ENCODE measurements at places on chromosomes 5 and 9.

GRCh38 chr9:33153666-33154065, 13.5 kb downstream of the B4GALT1 start:
- DNase-seq = no peak

DNA sequence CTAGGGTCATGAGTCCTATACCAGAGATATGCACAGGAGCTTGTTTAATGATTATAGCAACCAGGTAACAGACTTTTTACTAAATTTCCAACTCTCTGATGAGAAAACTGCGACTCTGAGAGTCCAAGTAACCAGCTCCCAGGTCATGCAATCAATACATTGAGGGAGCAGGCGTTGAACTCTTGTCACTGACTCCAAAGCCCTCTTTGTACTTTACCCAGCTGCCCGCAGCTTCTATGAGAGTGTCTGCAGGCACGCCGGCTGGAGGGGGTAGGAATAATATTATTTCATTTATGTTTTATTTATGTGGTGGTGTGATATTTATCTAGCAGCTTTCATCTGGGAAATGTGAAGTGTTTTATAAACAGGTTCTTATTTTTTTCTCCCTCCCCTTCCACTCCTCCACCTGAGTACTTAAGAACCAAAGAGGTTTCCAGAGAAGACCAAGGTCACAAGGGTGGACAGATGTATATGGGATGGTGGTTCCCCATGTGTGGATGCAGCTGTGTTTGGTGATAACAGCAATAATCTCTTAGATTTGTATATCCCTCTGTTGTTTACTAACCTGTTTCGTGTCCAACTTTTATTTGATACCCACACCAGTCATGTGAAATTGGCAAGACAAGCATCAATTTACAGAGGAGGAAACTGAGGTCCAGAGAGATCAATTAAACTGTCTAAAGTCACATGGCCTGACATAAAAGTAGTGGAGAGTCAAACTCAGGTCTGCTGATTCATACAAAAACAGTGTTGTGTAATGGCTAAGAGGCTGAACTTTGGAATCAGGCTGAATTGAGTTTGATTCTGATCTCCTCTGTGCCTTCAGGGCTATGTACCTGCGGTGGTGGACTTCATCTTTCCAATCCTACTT, 140.2 kb upstream of the TRIM32 start:
- no peak for DNase-seq

- no peak for DNase-seq
Measured at GRCh38 chr5:37283214-37283820, 34.1 kb upstream of the CPLANE1 start.

GRCh38 chr5:140039561-140039960, 3.5 kb downstream of the NRG2 start:
- DNase-seq = no peak

DNA sequence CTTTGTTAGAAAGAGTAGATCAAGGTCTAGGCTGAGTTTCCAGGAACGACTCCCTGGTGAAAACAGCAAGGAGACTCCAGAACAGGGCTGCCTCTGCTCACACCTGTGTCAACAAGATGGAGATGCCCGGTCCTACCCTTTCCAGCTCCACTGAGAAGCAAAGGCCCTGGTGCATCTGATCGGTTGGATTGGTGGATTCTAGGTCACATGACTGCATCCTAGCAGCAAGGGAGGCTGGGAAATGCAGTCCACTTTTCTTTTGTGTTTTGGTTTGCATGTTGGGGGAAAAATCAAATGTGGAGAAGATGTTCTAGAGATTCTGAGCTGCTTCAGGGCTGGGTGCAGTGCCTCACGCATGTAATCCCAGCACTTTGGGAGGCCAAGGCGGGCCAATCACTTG, 82.0 kb upstream of the TRIO start:
- DNase-seq = no peak

GRCh38 chr9:123424131-123424530, 68.1 kb downstream of the CRB2 start:
- DNase-seq = no peak

GRCh38 chr9:72586388-72587130, 65.2 kb downstream of the TMC1 start:
- no peak for DNase-seq

DNA sequence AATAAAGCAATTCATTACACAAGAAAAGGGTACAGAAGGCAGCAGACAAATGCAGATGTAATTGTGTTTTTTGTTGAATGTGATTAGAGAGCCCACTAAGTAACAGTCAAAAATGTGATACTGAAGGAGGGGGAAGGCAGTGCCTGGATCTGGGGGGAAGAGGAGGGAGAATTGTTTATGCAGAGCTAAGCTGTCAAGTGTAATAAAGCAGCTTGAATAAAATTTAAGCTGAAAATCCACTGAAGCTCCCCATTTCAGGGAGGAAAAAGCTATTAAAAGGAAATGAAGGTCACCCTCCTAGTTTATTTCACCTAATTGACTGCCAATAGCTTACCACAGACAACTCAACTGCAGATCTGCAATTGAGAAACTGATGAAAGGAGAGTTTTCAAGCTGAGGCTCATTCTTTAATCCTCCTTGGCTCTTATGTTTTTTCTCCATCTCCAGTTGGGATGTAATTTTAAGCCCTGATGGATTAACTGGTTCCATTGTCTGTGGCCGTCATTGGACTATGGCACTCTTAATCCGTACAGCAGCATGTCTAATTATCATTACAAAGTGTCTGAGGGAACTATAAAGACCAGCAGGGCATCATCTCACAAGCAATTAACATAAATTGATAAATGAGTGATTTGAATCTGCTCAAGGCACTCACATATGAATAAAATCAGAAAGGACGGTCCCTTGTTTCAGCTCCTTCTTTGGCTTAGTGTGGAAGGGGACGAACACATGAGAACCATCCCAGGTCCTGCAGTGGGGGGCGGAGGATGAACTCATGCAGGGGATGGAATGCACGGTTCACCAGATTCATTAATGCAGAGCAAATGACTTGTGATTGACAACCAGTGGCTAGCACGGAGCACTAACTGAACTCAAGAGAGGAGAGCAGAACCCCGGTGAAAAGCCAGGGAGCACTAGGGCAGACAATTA, 38.5 kb downstream of the TLE1 start:
- DNase-seq = no peak

DNA sequence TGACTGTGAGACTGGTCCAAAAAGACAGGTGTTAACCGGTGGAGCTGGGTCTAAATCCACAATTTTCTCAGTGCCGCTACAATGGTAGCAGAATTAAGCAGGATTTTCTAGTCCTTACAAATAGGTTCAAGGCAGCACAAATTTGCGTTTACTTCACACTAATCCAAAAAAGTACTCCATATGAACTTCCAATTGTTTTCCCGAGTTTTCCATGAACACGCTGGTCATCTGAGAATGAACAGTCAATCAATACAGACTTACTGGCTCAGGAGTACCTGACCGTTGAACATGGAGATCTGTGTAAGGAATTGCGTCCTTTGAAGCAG, 709 bp downstream of the SLC35D2 start:
- DNase-seq = no peak

DNA sequence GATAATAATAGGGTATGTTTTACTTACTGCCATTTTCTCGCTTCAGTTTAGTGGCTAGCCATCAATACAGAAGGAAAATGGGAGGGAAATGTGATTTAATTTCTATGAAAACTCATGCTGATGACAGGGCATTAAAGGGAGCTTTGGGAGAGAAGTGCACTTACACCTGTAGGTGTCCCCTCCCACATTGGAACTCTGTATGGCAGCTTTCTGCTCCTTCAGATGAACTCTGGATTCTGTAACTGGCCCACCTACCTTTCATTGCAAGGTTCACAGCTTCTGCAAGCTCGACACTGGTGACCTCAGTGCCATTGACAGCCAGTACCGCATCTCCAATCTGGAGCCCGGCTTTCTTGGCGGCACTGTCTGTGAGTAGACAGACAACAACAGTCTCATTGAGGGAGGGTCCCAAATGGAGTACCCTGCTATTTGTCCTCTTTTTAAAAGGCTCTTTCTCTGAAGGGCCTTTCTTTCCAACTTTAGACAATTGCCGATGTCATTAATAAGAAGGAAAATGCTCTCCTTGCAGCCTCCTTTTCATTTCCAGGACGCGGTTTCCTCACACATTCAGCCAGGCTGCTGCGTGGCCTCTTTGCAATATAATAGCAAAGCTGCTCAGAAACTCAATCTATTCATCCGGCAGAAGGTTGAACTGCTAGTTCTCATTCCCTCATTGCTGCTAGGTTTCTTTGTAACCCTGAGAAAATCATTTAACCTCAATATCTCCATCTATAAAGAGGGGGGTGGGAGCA, 63.6 kb downstream of the NUDT12 start:
- no peak for DNase-seq

GRCh38 chr5:169795338-169795737, 158.3 kb downstream of the DOCK2 start:
- no peak for DNase-seq

DNA sequence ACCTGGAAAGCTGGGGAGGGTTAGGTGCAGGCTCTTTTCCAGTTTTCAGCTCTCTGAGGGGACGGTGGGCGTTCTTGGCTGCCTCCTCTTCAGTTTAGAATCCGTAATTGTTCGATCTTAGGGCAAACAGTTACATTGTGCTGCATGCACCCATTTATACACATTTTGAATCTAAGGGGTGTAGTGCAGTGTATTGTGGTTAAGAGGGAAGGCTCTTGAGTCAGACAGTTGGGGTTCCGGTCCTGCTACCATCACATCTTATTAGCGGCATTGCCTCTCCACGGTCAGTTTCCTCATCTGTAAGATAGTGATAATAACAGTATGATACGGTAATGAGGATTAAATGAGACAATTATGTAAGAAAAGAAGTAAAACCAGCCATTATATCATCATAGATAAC, 625 bp downstream of the EXOSC2 start:
- DNase-seq = no peak

DNA sequence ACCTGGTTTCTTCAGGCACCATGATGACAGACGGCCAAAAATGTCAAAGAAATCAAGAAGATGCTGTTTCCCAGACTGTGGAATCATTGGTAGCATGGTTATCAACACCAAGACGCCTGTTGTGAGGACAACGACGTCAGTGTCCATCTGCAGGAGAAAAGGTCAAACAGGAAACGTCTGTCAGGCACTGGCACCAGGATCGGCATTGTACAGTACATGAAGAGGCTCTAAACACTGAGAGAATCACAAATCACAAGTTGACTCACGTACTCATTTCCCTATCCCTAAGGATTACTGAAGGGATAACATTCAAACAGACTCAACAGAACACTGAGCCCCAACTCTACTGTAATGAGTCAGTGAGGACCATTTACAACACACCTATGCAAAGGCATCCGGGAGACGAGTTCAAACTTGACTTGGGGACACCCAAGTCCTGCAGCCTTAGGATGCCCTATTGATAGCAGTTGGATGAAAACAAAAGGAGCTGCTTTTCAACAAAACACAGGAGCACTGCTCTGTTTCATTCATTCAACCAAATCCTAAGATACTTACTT, 21.0 kb downstream of the TSC1 start:
- no peak for DNase-seq

DNA sequence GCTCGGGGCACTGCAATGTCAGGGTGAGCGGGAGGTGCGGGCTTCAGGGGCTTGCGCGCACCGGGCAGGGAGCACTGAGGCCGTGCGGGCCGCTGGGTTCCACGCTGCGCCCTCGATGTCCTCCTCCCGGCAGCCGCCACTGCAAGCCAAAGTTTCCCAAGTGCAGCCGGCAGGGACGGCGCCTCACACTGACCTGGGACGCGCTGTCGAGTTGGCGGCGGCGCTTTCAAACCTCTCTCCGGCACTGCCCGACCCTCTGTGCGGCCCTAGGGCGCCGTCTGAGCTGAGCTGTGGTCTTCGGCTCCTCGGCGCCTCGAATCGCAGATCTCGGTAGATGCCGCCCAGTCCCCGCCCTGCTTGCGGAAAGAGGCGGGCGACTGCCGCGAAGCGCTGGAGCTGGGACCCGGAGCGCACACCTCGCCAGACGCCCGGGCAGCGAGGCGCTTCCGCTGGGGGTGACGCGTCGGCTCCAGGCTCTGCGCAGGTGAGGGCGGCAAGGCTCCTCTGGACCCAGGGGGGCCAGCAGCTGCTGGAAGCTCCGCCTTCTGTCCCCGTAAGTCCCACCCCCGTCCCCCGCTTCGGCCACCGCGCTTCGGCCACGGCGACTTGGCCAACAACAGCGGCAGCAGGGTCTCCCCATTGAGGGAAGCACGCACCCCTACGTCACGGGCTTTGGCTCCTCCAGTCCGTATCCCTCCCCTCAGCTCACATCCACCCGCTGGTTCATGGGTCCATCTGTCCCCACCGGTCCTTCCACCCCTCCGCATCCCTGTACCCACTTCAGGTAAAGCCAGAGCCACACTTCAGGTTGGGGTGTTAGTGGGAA, at the start of gene ANKRD34B:
TSS of gene ANKRD34B (minus strand) at position 320 of the 826 bp plus-strand sequence. CDS start 10,261 bp downstream, outside the sequence.
- peak; percentile 5 for DNase-seq

- no peak for DNase-seq
Measured at GRCh38 chr9:2180704-2181103, 165.6 kb downstream of the SMARCA2 start.

DNA sequence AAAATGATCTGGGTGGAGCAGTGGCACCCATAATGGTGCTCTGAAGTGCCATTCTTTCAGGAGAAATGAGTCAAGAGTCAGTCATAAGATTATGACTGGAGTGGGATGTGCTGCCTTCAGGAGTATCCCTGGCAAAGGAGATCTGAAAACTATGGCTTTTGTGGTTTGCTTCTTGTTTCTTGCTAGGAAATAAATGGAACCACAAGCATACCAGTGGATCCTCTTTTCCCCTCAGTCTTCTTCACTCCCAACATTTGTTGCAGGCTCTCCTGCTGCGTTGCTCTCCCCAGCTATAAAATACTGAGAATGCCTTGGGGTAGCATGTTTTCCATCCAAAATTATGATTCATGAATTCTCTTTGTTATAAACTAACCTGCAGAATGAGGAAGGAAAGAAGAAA, 199.1 kb downstream of the NNT start:
- DNase-seq = no peak

GRCh38 chr5:136309932-136310598, 55.3 kb downstream of the TRPC7 start:
- DNase-seq = no peak

- no peak for DNase-seq
Measured at GRCh38 chr5:83608122-83608521, 112.5 kb downstream of the HAPLN1 start.

GRCh38 chr9:5596173-5596572, 32.7 kb upstream of the RIC1 start:
- DNase-seq = no peak

- DNase-seq = no peak
Measured at GRCh38 chr5:139079225-139079990, 118.8 kb downstream of the SIL1 start.

- DNase-seq = no peak
Measured at GRCh38 chr5:147310059-147310704, 75.4 kb downstream of the STK32A start.

- DNase-seq = no peak
Measured at GRCh38 chr5:68405026-68405684, 189.6 kb downstream of the PIK3R1 start.

- no peak for DNase-seq
Measured at GRCh38 chr9:20014168-20014567, 225.3 kb upstream of the SLC24A2 start.

GRCh38 chr9:93245437-93245970, 61.6 kb downstream of the WNK2 start:
- no peak for DNase-seq

GRCh38 chr5:160198841-160199409, 30.4 kb upstream of the FABP6 start:
- no peak for DNase-seq

GRCh38 chr9:14092344-14092743, 221.6 kb downstream of the NFIB start:
- DNase-seq = no peak

All from stimulated activated CD4-positive, alpha-beta T cell treated with anti-CD3 and anti-CD28 coated beads, Interleukin-12 subunit alpha, Interleukin-12 subunit beta, amount 100 ng/mL, for 4 hours (primary cell).